Neural crest cell (in vitro differentiated cells): ENCODE measurements at places on chromosomes 1 and 21. TPM values are rescaled to one million over a fixed set of nuclear protein-coding genes. Genes with fewer than 3 reads are reported as not detected.

DNA sequence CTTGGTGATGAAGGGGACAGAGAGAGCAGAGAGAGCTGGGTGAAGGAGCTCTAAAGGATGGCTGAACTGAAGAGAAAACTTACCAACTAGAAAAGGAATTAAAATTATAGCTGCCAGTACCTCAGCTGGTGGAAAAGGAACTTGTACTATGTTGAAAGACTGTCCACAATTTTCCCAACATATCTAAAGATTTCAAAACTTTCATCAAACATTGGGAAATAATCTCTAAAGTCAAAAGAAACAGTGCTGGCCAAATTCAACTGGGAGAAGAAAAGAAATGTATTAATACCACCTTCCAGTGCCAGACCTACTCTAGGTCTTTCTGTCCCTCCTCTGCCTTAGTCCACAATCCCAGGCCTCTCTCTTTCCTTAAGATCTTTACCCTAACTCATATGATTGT is 6.1 kb downstream of the SMG5 start:
- peaks cover 7% of the 10 kb centered on the region for H3K36me3 ChIP-seq
- peaks cover 15% of the 10 kb centered on the region for H3K4me1 ChIP-seq
- no peak overlapping the region for H3K4me3 ChIP-seq
- H3K27ac ChIP-seq: no peak overlapping the region
- DNase-seq: no peak
- H3K27me3 ChIP-seq: no peaks in the 10 kb centered on the region

DNA sequence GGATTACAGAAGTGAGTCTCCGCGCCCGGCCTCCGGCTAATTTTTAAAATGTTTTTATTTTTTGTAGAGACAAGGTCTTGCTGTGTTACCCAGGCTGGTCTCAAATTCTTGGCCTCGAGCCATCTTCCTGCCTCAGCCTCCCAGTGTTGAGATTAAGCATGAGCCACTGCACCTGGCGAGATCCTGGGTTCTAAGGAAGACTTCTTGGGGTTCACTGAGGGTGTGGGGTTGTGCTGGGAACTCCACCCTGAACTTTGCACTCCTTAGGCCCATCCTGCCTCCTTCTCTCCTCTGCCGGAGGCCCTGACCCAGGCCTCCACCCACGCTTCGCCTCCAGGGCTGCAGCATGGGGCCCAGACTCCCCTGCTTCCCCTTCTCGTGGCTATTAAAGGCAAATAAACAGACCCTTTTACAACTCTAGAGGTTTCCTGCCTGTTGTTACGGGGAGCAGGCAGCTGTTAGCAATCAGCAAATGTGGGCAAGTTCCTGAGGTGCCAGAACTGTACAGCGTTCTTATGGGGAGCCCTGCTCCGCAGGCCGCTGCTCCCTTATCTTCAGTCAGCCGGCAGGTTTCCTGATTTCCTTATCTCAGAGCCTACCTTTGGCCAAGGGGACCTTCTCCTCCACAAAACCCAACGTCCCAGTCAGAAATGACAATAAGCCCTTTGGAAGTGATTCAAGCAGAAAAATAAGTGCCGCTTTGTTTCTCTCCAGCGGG is 41.0 kb upstream of the LIN9 start:
- no peaks in the 10 kb centered on the region for H3K36me3 ChIP-seq
- DNase-seq: no peak
- no peak overlapping the region for H3K4me3 ChIP-seq
- H3K27ac ChIP-seq: peak overlapping the region; percentile 53
- H3K4me1 ChIP-seq: peaks cover 21% of the 10 kb centered on the region

DNA sequence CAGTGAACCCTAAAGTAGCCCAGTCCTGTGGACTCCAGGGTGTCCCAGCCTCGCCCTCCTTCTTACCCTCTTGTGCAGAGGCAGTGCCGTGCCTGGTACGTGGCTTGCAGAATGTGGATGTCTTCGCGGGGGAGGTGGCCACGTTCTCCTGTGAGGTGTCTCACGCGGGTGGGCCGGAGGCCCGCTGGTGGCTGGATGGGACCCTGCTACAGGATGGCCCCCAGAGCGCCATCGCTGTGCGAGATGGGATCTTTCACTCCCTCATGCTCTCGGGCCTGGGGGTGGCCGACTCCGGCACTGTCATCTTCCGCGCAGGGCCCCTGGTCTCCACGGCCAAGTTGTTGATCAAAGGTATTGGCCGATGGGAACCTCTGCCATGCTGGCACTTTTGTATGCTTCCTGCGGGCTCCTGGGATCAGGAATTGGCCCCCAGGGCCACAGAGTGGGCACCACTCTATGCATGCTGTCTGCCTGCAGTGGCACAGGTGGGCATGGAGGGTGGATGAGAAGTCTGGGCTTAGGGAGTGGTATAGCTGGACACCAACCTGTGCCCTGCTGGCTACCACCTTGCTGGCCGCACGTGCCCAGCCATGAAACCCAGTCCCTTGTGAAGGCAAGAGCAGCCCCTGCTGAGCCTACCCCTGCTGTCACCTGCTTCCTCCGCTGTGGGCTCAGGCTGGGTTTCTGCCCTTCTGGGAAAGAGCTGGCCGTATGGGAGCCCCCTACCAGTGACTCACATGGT is 92.9 kb downstream of the TRIM11 start:
- peaks cover 9% of the 10 kb centered on the region for H3K36me3 ChIP-seq
- H3K27me3 ChIP-seq: no peaks in the 10 kb centered on the region
- H3K4me1 ChIP-seq: no peaks in the 10 kb centered on the region
- no peak overlapping the region for H3K4me3 ChIP-seq

DNA sequence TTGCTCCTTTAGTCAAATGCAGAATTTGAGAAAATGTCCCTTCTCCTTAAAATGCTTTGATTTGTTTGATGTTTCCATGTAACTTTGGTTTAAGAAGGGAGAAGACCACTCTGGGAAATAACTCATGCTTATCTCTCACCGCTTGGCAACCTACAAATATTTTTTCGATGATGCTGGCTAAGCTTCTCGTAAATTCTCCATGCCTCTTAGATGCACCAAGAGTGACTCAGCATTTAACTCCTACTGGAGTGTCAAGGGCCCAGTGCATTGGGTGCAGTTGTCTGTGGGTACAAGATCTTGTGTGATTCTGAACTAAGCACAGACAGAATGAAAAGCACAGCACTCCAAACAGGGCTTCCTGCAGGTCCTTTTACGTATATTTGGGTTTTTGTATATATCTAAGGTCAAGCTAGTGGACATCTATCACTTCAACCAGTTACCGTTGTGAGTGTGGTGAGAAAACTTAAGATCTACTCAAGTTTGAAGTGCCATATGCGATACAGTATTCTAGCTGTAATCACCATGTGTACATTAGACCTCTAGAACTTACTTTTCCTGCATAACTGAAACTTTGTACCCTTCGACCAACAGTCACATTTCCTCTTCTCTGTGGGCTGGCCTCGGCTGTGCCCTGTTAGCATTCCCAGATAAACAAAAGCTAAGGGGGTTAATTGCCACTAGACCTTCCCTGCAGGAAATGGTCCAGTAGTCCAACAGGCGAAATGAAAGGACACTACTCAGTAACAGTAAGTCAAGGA is 55.8 kb downstream of the COL18A1 start:
- no peak overlapping the region for H3K27ac ChIP-seq
- no peak overlapping the region for H3K4me3 ChIP-seq
- H3K36me3 ChIP-seq: peaks cover 10% of the 10 kb centered on the region

DNA sequence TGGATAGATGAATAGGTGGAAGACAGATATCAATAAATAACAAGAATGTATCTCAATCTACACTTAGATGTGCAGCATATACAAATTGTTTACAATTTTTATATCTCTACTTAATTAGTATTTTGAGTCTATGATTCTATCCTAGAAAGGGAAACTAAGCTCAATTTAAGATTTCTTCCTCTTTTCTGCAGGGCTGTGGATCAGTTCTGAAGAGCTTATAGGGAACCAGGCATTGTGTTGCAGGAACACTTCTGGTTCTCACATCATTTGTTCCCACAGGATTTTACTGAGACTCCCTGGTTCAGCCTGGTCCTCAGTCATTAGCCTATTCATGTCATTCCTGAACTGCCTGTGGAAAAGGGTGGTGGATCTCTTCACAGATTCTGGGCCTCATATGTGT is 105.8 kb downstream of the TNFSF18 start:
- no peak overlapping the region for H3K4me3 ChIP-seq
- H3K36me3 ChIP-seq: no peaks in the 10 kb centered on the region
- no peaks in the 10 kb centered on the region for H3K4me1 ChIP-seq
- no peak overlapping the region for H3K27ac ChIP-seq
- no peak for DNase-seq

DNA sequence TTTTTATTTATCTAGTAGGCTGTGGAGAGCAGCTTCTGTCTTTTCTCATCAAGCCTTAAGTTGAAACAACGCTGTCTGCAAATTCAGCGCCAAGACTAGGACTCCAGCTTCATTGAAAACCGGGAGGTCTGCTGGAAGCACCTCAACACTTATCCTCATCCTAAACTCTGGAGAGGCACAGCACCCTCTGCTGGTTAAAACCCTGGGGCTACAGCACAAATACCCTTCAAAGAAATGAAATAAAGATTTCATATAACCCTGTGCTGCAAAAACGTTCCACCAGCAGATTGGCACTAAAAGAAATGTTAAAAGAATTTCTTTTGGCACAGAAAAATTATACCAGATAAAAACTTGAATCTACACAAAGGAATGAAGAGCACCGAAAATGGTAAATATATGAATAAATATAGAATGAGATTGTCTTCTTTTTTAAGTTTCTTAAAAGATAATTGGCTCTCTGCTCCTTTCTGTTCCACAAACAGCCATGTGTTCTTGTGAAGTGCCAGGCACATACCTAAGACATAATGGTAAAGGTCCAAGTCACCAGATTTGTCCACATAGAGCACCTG is 227.7 kb upstream of the SAMSN1 start:
- H3K4me1 ChIP-seq: no peaks in the 10 kb centered on the region
- DNase-seq: peak; percentile 3
- H3K27me3 ChIP-seq: no peaks in the 10 kb centered on the region
- no peak overlapping the region for H3K4me3 ChIP-seq

GRCh38 chr1:228298471-228298870 is 90.6 kb downstream of the OBSCN start:
- DNase-seq: no peak
- no peaks in the 10 kb centered on the region for H3K4me1 ChIP-seq
- H3K27me3 ChIP-seq: no peaks in the 10 kb centered on the region
- H3K36me3 ChIP-seq: peaks cover 86% of the 10 kb centered on the region
- no peak overlapping the region for H3K4me3 ChIP-seq
- no peak overlapping the region for H3K27ac ChIP-seq

DNA sequence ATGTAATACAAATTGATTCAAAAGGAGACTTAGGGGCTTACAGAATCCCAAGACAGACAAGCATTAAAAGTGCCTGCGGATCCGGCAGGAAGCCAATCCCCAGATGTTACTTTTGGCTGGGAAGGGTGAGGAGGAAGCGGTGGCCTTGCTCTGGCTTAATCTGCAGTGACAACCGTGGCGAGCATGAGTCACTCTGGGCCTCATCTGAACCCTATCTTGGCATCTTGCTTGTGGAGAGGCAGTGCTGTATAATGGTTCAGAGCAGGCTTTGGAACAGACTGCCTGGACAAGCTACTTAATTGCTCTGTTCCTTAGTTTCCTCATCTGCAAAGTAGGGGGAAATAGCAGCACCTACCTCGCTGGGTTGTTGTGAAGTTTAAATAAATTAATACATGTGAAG is 74.1 kb downstream of the XCL2 start:
- no peaks in the 10 kb centered on the region for H3K27me3 ChIP-seq
- H3K36me3 ChIP-seq: peaks cover 5% of the 10 kb centered on the region
- no peaks in the 10 kb centered on the region for H3K4me1 ChIP-seq
- no peak overlapping the region for H3K27ac ChIP-seq
- H3K4me3 ChIP-seq: no peak overlapping the region

DNA sequence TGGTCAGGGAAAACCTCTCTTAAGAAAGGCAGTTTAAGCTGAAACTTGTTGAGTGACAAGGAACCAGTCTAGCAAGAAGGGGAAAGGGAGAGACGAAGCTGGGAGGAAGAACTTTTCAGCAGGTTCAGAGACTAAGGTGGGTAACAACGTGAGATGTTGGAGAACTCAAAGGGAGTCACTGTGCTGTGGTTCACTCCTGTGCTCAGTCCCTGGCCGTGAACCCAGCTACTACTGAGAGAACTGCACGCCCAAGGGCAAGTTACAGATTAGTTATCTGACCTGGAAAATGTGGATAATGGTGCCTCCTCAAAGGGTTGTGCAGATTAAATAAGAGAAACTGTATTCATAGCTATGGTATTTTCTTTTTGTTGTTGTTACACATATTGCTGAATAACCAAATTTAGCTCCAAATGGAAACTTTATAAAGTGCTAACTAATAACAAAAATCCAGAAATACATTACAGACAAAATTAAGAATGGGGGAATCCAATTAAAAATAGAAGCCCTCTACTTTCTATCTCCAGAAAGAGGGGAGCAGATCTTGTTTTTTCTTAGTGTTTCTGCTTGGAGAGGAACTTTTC is 2.9 kb downstream of the ZBTB40 start:
- no peaks in the 10 kb centered on the region for H3K36me3 ChIP-seq
- no peak for DNase-seq
- H3K27me3 ChIP-seq: no peaks in the 10 kb centered on the region
- H3K4me1 ChIP-seq: peaks cover 36% of the 10 kb centered on the region
- no peak overlapping the region for H3K27ac ChIP-seq
- peak overlapping the region; percentile 52 for H3K4me3 ChIP-seq

DNA sequence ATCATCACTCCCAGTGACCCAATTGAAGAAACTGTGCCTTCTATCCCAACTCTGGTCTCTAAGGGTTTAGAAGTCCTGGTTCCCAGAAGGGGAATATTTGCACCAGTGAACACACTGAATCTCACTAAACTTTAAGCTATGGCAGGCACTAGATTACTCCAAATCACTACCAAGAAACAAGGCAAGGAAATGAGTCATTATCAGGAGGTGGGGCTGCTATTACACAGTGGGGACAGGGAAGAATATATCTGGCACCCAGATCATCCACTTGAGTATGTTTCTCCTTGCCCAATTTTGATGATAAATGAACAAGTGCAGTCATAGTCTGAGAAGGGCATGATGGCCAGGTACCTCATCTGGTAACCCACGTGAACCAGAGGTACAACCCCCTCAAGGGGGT is 7.0 kb downstream of the MRPL9 start:
- H3K4me1 ChIP-seq: no peaks in the 10 kb centered on the region
- H3K4me3 ChIP-seq: no peak overlapping the region
- no peak for DNase-seq
- no peak overlapping the region for H3K27ac ChIP-seq

- H3K4me1 ChIP-seq: peaks cover 65% of the 10 kb centered on the region
- H3K4me3 ChIP-seq: no peak overlapping the region
- peak overlapping the region; percentile 93 for H3K27ac ChIP-seq
These were observed 15.1 kb downstream of the KIAA1614 start for GRCh38 chr1:180927841-180928240.

The C8B gene
- total RNA-seq: not detected in 2 replicates

The LRRC71 gene
- total RNA-seq: not detected in 2 replicates

The TP73 gene
- total RNA-seq: 1.5 and 2.1 TPM in 2 replicates

The CLCNKA gene
- total RNA-seq: not detected in 2 replicates

The LORICRIN gene
- not detected in 2 replicates for total RNA-seq

The GUK1 gene
- 114 and 115 TPM in 2 replicates for total RNA-seq

The RPL11 gene
- 1,184 and 1,252 TPM in 2 replicates for total RNA-seq
